GM03348 (cell line): ENCODE measurements at places on chromosomes 2 and 18.
A peak's percentile ranks its signal among the peaks of the same experiment; 100 is the strongest.

GRCh38 chr2:102032368-102033030 lies 40.7 kb downstream of the IL1R2 start:
- DNase-seq, result no peak

DNA sequence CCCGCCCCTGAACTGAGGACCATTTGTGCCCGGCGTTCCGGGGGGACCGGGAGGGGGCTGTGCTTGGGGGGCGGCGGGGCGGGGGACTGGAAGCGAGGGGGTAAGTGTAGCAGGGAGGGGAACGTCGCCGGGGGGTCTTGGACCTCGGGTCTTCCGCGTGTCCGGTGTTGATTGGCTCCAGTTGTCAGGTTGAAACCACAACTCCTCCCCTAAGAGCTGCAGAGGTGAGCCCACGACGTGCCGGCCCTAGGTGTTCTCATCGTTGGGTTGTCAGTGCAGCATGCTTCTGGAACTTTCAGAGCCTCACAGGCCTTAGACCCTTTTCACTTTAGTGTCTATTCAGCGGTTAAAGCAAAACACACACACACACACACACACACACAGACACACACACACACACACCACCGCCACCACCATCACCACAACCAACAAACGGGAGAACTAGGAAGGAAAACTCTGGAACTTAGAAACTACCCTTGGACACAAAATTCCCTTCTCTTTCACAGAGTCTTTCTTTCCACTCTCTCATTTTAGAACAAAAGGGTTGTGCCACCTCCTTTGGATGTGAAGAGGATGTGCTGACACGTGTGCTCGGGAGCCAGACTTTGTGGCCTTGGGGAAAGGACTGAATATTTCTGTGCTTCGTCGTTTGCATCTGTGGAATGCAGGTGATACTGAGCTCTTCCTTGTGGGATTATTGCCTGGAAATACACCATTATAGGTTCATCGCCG lies 6.7 kb upstream of the DLX2 start:
- DNase-seq, result no peak

GRCh38 chr2:60058781-60059180 lies 494.7 kb downstream of the BCL11A start:
- no peak for DNase-seq

DNA sequence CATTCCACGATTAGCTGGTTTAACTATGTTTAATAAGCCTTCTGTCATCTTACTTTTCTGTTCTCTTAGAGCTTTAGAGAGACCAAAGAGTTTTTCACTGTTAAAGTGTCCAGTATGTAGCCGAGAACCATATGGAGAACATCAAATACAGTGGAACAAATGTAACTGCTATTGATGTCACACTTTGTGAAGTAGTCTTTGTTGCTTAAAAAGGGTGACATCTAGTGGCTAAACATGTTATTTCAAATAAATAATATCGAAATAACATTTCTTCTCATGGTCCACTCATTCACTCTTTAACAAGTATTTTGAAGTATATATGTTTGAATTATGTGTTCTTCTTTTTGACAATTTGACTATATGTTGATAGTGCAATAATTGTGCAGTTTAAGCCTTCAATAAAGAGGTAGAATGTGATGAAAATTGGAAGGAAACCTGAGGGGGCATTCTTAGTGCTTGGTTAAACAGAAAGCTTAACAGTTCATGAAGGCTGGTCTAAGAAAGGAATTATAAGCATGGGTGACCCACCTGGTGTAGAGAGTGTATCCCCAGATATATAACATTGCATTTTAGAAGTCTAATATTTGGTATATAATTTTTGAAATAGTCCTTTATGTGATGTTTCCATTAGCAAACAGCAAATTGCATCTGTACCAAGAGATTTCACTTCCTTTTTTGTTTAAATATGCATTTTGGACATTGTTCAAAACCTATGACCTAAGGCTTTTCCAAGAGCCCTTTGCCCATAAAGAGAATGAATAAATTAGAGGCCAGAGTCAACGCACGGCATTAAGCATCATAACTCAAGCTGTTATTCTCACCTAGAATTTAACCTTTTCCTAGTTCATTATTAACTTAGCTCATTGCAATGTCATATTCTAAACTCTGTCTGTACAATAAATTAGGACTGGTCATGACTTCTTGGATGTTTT lies 112.1 kb downstream of the KYNU start:
- peak; percentile 22 for DNase-seq

GRCh38 chr2:241762321-241762932 lies 14.2 kb upstream of the GAL3ST2 start:
- DNase-seq, result no peak

DNA sequence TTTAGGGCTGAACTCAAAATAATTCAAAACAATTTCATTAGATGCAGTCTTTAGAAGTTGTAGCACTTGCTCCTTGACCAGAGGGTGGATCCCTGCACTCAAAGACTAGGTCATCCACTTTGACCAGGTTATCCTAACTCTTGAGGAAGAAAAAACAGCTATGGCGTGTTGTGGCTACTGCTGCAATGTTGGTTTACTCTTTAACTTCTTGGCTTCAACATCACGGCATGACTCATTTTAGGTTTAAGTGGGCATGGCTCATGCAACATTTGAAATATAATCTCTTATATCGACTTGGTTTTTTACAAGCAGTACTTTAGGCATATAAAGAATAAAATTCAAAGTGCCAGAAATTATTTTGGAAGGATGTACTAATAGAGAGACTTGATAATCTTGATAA lies 35.4 kb downstream of the ANKRD29 start:
- DNase-seq, result no peak

GRCh38 chr2:216474925-216475670 lies 23.5 kb upstream of the RPL37A start:
- DNase-seq, result no peak

GRCh38 chr2:230869914-230870543 lies 5.3 kb downstream of the ITM2C start:
- DNase-seq, result no peak

DNA sequence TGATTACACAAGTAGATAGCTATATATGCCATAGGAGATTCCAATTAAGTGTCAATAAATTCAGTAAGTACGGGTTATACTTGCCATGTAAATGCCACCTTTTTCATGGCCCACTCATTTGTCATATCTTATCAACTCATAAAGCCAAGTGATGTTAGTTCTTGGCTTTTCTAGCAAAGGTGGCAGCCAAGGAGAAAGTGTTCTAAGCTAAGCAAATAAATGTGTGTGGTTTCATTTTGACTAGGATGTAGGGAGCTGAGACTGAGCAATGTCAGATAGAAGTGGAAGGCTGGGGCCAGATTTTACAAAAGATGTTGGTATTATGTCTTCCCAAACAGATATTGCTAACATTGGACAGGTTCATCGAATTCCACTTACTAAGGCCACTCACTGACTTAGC lies 952.0 kb downstream of the SLC4A3 start:
- DNase-seq, result no peak

GRCh38 chr2:71612581-71613402 lies 159.4 kb downstream of the DYSF start:
- no peak for DNase-seq

DNA sequence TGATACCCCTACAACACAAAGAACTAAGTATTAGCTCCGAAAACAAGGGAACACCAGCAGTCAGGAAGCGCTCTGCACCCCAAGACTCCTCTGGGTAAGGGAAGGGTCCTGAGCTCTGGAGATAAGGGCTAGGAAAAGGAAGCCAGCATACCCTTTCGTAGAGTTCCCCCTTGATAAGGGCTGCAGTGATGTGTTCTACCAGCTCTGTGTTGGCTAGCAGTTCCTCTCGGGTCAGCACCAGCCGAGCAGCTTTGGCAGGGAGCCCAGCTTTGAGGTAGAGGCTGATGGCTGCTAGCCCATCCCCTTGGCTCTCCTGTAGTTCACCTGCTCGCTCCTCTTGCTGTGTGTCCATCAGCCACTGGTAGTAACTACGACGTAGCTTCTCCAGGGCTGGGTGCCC lies 18.9 kb downstream of the KRTCAP3 start:
- DNase-seq, result no peak

GRCh38 chr2:238107525-238108422 lies 7.6 kb downstream of the ESPNL start:
- DNase-seq, result no peak

GRCh38 chr2:119584469-119584868 lies 40.2 kb downstream of the CFAP221 start:
- no peak for DNase-seq

DNA sequence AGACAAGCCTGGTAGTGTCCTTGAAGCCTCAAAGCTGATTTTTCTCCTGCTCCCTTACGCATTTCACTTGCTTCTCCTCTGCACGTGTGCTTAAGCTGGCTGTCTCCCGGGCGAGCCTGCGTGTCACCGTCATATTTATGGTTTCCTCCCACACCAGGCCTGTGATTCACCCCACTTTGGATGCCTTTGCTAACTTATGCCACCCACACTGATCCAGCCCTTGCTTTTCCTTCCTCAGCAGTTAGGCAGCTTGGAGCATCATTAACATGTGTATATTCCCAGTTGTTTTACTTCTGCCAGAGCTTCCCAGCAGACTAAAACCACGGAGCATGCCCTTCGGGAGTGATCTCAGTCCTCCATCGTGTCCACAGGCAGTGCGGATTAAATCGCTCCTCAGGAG lies 2.2 kb downstream of the ST3GAL5 start:
- peak; percentile 92 for DNase-seq

- DNase-seq, result no peak
Observed at GRCh38 chr2:226799976-226800940, 638 bp upstream of the IRS1 start.

- DNase-seq, result peak; percentile 94
Observed at GRCh38 chr18:76351961-76352581, 143.0 kb downstream of the ZNF516 start.

DNA sequence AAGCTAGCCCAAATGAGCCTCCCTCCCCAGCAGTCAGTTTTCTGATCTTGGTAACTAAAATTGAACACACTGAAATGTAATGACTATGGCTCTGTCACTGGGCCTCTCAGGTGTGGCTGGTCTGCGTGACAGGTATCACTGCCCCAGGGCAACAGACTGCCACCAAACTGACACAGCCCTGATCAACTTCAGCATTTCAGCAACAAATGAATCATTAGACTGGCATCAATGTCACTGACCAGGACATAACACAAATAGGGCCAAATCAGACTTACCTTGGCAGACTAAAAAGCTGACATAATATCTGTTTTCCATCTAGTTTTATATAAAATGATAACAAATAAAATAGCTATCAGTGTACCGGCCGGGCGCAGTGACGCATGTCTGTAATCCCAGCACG lies 290.8 kb upstream of the CHAC2 start:
- DNase-seq, result no peak

- DNase-seq, result peak; percentile 92
Observed at GRCh38 chr2:27262379-27263286, at the start of gene SLC30A3. Gene SLC30A3 (minus strand): TSS chr2:27263047. CDS start chr2:27262906, 141 bp downstream.

- no peak for DNase-seq
Observed at GRCh38 chr2:163808406-163808805, 72.6 kb upstream of the FIGN start.
